ENCODE measurements at places on chromosomes 2 and 18.
A peak's percentile ranks its signal among the peaks of the same experiment; 100 is the strongest.

- no peak for DNase-seq
- H3K27me3 ChIP-seq: no peaks in the 10 kb centered on the region
- H3K36me3 ChIP-seq: peaks cover 17% of the 10 kb centered on the region
These were observed 126.4 kb upstream of the EPAS1 start for GRCh38 chr2:46170611-46171350.

GRCh38 chr2:151028691-151029176 is 232.9 kb downstream of the RBM43 start:
- H3K4me3 ChIP-seq: no peak overlapping the region
- peaks cover 2% of the 10 kb centered on the region for H3K27me3 ChIP-seq
- no peaks in the 10 kb centered on the region for H3K36me3 ChIP-seq
- H3K4me1 ChIP-seq: peaks cover 2% of the 10 kb centered on the region
- DNase-seq: no peak
- no peak overlapping the region for H3K27ac ChIP-seq

DNA sequence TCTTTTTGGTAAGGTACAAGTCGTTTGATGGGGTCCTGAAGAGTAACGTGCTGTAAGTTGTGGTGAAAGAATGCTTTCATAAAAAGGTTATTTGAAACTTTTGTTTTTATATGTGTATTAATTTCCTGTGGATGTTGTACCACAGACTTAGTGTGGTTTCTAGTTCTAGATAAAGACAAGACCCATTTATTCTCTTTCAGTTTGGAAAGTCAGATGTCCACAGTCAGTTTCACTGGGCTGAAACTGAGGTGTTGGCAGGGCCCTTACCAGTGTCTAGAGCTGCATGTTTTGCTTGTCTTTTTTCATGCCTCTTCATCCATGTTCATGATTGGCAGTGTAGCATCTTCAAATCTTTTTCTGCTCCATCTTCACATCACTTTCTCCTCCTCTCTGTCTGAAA is 22.1 kb upstream of the DOCK10 start:
- no peak for DNase-seq
- H3K4me1 ChIP-seq: no peaks in the 10 kb centered on the region
- H3K36me3 ChIP-seq: peaks cover 10% of the 10 kb centered on the region

DNA sequence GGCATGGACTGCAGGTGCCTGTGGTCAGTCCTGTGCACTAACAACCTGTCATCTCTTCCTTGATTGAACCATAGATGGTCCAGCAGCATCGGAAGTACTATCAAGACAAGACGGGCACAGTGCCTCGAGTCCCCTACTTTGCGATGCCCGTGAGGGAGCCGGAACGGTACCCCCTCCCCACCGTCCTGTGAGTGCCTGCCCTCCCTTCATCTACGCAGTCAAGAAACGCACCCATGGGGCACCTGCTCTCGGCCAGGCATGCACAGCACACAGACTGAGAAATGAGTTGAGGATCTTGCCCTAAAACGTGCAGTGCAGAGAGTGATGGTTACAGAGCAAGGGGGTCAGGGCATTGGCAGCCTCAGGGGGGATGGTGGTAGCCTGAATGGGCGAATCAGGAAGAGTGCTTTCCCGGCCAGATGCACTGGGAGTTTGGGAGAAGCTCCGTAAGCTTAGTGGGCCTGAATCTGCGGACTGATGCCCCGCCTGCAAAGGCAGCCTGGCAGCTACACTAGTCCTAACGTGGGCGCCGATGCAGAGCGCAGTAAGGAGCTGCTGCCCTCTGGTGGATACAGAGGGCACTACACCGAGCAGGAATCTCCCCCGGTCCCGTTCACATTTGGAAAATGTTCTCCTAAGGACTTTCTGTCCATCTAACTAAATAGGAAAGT is 63.6 kb downstream of the CIB4 start:
- DNase-seq: peak; percentile 66
- H3K36me3 ChIP-seq: no peaks in the 10 kb centered on the region
- no peaks in the 10 kb centered on the region for H3K4me1 ChIP-seq
- peaks cover 28% of the 10 kb centered on the region for H3K27me3 ChIP-seq
- H3K27ac ChIP-seq: no peak overlapping the region
- no peak overlapping the region for H3K4me3 ChIP-seq
